ENCODE measurements at places on chromosomes 6 and 20.

GRCh38 chr6:2942914-2943563 is 28.3 kb downstream of the SERPINB6 start:
- DNase-seq: no peak

DNA sequence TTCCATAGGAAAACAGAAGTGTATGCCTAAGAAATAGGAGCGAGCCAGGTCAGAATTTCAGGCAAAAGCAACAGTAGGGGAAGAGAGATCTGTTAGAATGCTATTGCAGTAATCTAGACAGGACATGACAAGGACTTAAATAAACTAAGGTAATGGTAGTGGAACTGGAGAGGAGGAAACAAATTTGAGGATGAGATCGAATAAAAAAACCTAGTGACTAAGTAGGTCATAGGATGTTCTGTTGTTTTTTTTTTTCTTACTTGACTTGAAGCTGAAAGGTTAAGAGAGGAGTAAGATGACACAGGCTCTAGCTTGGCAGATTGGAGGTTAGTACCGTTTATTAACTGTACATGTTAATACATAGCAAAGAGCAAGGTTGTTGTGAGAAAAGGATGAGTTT is 28.6 kb downstream of the ORC3 start:
- DNase-seq: no peak

DNA sequence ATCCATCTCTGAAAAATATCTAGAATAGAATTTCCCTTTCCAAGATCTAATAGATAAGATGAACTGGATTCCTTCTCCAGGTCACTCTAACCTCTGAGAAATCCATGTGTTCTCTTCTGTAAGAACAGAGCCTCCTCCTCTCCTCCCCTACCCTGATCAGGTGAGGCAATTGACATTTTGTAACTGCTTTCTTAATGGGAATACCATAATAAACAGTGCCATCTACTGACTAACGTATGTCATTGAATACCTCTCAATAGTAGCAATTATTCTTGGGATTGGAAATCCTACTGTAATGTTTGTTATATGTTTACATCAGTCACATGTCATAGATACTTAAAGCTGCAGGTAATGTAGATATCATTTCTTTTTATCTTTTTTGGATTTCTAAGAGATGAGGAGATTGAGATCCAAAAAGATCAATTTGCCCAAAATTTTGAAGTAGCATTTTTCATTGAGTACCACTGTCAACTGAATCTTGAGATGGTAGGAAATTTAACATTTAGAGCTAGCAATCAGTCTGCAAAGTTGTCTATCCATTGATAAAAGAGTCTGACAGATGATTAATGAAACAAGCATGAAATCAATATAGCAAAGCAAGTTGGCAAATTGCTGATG is 365.8 kb upstream of the HSF2 start:
- no peak for DNase-seq

DNA sequence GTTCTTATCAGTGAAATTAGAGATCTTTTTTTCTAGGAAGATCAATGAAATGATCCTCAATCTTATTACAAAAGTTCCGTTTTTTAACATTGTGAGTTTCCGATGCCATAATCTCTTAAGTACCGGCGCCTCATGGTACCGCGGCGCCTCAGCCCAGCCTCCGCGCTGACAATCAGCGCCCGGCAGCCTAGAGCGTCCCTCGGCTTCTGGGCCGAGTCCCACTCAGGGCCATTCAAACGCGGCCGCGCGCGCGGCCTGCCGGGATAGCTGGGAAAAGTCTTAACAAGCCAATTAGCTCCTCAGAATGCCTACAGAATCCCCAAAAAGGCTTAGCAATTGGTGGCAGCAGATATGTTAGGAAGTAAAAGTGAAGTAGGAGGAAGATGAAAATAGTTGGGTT is 204.8 kb downstream of the ADGB start:
- DNase-seq: no peak

DNA sequence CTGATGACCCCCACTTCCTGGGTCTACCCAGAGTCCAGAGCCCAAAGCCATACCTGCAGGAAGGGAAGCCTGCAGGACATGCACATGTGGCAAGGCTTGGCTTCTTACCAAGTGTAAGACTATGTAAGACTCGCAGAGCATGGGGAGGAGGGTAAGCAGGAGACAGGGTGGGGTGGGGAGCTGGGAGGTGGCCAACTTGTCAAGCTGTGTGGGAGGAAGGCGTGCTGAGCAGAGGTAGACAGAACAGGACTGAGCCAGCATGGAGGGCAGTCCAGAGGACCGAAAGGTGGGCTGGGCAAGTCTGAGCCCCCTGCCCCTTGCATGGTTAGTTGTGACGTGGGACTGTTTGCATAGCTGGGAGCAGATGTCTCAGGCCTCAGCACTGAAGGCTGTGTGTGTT is 53.4 kb upstream of the RNF24 start:
- no peak for DNase-seq

DNA sequence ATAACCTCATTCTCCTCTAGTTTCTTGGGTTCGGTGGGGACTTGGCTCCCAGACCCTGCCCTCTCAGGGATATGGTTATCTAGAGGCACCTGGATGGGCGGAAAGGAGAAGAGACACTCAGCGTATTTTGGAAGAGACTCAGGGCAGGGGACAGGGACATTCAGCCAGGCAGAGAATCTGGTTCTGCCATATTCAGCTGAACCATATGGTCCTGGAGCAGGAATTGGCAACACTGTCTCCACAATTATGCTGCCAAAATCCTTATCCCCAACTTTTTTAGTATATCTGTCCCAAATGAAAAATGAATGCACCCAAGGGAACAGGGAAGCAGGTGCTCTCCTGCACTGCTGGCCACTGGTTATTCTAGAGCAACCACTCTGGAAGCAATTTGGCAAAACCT is 17.7 kb downstream of the SDC4 start:
- DNase-seq: no peak

DNA sequence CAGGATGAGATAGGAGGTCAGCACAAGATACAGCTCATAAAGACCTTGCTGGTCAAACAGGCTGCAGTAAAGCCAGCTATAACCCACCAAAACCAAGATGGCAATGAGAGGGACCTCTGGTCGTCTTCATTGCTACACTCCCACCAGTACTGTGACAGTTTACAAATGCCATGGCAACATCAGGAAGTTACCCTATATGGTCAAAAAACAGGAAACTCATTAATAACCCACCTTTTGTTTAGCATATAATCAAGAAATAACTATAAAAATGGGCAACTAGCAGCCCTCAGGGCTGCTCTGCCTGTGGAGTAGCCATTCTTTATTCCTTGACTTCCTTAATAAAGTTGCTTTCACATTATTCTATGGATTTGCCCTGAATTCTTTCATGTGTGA is 30.9 kb downstream of the SLC22A2 start:
- no peak for DNase-seq

GRCh38 chr6:143652841-143653331 is 24.9 kb upstream of the PHACTR2 start:
- no peak for DNase-seq

- no peak for DNase-seq
Measured at GRCh38 chr6:148064406-148065134, 278.1 kb upstream of the SASH1 start.

DNA sequence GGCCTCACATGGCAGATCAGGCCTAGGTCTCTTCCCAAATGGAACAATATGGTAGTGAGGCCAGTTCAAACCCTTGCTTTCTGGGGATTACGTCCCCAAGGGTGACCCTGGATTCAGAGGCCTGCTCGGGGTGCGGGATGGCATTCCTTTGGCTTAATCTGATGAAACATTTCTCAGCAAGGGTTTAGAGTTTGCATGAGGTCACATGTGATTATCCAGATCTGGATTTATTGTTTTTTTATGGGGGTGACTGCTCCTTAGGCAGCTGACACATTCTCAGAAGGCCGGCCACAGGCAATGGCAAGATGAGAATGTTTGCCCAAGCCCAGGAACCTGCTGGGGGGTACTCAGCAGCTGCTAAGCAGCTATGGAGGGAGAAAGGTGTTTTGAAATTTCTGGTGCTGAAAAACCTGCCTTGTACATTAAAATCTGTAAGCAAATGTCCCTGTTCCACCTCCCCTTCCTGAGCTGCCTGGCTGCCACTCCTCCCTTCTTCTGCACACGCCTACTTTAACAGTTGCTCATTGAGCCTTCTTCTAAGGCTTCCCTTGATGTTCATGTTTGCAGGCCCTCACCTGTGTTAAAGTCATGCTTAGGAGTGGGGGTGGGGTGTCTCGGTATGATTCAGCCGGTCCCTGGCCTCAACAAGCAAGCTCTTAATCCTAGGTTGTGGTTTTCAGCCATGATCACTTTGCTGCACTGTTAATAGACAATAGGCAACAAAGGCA is 37.9 kb upstream of the FUCA2 start:
- no peak for DNase-seq
